ENCODE measurements at places on chromosomes 13 and 19. TPM values are rescaled to one million over a fixed set of nuclear protein-coding genes. Genes with fewer than 3 reads are reported as not detected.

The C2CD4C gene
- total RNA-seq = under 0.01 TPM

The WDR88 gene
- 0.17 TPM for total RNA-seq

The KL gene
- total RNA-seq = not detected

The ZNF714 gene
- 3.3 TPM for total RNA-seq

The ZNF880 gene
- total RNA-seq = 40.5 TPM

The LILRA6 gene
- total RNA-seq = not detected

The SBSN gene
- 5.2 TPM for total RNA-seq

The HS6ST3 gene
- total RNA-seq = under 0.01 TPM

The SIGLEC8 gene
- not detected for total RNA-seq

The ZNF490 gene
- 7.4 TPM for total RNA-seq

The FLT3 gene
- total RNA-seq = not detected

The CARD8 gene
- total RNA-seq = 12.5 TPM

The ELANE gene
- total RNA-seq = 0.69 TPM

The LSM14A gene
- 124 TPM for total RNA-seq
